Activated naive CD8-positive, alpha-beta T cell treated with anti-CD3 and anti-CD28 coated beads, Interleukin-2, amount 50 U/mL, for 24 hours (primary cell): ENCODE measurements at places on chromosomes 6 and 20.

DNA sequence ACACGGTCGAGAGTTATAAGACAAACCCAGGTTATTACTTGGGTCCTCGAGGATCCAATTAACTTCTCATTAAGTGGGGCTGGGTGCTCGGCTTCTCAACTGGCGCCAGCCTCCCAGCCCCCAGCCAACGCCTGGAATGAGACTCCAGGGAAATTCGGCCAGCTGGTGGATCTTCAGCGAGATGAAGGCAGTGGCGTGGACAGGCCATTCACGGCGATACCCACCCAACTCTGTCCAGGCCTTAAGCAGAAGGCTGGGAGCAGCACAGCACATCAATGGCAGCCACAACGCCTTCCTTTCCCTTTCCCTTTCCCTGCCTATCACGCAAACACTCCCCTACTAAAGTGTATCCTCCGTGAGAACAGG is 868 bp downstream of the METTL24 start:
- no peak for DNase-seq

GRCh38 chr6:109093732-109094415 is 772 bp downstream of the SESN1 start:
- DNase-seq: no peak

- DNase-seq: no peak
Measured at GRCh38 chr20:57947421-57948179, 237.8 kb upstream of the PMEPA1 start.

GRCh38 chr6:105935416-105935815 is 150.7 kb upstream of the PRDM1 start:
- no peak for DNase-seq

DNA sequence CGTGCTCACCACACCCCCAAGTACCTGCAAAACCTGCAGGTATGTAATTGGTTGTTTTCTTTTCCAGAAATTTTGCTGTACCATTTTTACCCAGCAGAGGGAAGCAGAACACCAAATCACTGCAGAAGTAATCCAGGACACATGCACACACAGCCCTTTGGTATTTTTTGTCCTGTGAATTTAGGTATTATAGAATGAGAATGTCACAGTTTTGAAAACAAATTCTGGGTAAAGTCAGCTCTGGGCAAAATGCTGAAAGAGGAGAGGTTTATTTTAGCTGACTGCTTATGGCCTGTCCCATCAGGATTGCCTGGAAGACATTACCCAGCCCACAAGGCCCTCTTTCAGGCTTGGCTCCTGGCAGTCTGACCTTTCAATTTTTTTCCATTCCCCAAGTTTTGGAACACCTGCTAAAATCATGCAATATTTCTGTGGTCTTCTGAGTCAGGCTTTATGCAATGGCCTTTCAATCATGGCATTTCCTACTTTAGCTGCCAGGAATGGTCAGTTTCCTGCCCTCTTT is 3.5 kb upstream of the EFHC1 start:
- peak; percentile 39 for DNase-seq

DNA sequence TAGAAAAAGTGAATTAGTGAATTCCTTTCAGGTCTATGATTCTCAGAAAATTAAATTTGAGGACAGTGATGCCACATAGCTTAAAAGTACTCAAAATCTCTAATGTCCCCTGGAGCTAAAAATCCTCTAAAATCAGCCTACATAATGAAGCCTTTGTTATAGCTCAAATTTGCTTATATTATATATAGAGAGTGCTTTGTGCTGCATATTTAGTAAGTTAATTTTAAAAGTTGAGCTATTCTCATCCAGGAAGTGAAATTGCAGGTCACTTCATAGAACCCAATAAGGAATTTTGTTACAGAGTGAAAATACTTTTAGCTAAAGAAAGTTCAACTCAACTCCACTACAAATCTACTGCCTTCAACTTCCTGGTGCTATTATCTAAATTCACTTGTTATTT is 507.5 kb upstream of the MAP3K7 start:
- no peak for DNase-seq

GRCh38 chr6:126017668-126018067 is 31.3 kb downstream of the TRMT11 start:
- no peak for DNase-seq

- no peak for DNase-seq
Measured at GRCh38 chr6:2851727-2852513, 10.3 kb upstream of the SERPINB1 start.
